Dorsolateral prefrontal cortex (tissue), 122 donors: ENCODE measurements at places on chromosomes 2 and 18.

DNA sequence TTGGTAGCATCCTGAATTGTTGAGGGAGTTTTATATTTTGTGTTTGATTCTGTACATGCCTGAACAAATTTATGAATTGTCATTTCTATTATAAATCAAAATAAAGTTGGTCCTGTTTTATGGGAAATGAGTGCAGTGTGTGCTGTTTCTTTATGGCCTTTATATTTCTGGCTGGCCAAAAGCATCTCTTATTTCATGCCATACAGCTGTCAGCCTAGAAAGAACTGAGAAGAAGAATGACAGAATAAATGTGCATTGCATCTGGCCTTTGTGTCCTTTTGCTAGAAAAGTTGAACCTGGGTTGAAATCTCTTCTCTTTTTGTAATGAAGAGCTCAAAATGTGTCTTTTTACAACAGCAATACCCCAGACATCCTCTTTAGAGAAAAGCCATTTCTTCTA is 474.7 kb upstream of the LRATD1 start:
- no peak for DNase-seq

GRCh38 chr2:238290091-238290509 is 1.7 kb upstream of the PER2 start:
- peak; percentile 55 for DNase-seq

DNA sequence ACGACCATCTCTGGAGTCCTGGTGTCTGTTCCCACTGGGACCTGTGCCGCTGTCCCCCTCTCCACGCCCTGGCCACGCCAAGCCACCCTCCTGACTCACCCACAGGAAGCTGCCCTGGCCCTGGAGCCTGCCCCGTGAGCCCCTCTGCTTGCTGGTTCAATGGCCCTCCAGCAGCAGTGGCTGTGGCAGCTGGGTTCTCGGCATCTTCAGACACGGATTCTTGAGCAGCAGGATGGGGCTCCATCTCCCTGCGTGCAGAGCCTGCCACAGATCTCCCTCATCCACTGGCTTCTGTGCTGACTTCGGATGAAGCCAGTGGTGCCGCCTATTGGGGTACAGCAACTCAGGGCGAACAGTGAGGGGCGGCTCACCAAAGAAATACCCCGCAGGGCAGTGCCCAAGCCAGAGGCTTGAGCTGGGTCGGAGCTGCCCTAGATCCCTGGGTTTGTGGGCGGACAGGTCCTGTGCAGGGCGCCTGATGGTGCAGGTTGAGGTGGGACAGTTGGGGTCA is 14.0 kb downstream of the CAPN10 start:
- no peak for DNase-seq

DNA sequence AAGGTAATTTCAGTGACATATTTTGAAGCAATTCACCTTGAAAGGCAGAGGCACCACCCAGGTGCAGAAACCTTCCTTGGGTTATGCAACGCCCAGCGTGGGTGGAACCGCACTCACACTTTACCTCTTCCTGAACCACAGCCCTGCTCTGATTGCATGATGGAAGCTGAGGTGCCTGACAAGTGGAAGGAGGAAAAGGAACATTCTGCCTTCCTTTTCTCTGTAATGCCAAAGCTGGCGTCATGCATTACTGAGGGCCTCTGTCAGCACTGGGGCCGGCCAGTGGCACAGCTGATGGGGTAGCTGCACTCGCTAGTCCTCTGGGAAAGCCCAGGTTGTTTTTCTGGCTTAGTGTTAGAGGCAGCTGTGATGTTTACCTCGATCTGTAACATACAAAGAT is 266.5 kb downstream of the NEDD4L start:
- no peak for DNase-seq

GRCh38 chr18:48955830-48956261 is 5.1 kb upstream of the SMAD7 start:
- DNase-seq = no peak

DNA sequence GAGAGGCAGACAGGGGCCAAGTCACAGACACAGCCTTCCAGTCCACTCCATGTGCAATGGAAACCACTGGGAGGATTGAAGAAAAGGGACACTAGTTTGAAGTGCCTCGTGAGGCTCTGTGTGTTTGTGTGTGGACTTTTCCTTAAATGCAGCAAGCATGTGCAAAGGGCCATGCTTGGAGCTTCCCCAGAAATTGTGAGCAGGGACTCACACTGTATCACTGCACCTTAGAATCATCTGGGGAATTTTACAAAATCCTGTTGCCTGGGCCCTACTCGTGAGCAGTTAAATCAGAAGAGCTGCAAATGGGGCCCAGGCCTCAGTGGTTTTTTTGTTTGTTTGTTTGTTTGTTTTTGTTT is 137.8 kb downstream of the TRIM43 start:
- DNase-seq = no peak

- no peak for DNase-seq
These were observed 9.7 kb upstream of the KIF3C start for GRCh38 chr2:25991965-25992364.

- no peak for DNase-seq
These were observed 67.0 kb downstream of the NCAPH start for GRCh38 chr2:96402591-96402990.

- DNase-seq = no peak
These were observed 92.4 kb downstream of the NCK2 start for GRCh38 chr2:105836840-105837692.

GRCh38 chr2:205637320-205637602 is 45.0 kb upstream of the NRP2 start:
- no peak for DNase-seq

DNA sequence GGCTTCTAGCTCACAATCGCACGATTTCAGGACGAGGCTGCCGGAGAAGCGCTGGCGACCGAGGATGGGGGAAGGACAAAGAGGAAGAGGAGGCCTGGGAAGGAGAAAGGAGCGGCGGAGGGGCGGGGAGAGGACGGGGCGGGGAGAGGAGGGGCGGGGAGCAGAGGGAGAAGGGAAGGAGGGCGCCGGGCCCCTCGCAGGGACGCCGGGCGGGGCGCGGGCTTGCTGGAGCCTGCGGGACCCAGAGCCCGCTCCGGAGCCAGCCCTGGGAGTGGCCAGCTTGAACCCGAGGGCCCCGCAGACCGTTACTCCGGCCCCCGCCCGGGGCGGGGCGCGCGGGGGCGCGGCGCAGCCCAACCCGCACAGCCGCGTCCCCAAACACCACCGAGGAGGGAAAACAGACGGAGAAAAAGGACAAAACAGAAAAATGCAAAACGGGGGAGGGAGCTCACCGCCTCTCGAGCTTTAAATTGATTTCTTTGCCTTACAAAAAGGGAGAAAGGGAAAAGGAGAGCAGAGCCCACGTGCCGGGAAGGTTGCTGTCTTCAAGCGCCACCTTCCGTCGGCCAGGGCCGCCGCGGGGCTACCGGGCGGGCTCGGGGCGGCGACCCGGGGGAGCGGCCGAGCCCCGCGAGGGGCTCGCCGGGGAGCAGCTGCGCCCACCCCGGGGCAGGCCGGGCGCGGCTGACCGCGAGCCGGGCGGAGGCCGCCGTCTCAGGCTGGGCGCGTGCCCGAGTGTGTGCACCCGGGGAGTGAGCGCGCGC is 781 bp upstream of the SOX11 start:
- DNase-seq = no peak

- no peak for DNase-seq
These were observed 11.7 kb upstream of the C18orf63 start for GRCh38 chr18:74303936-74304335.

GRCh38 chr2:10220902-10221391 is 81.8 kb upstream of the HPCAL1 start:
- no peak for DNase-seq

GRCh38 chr18:61963705-61964104 is 70.9 kb upstream of the RNF152 start:
- DNase-seq = no peak

DNA sequence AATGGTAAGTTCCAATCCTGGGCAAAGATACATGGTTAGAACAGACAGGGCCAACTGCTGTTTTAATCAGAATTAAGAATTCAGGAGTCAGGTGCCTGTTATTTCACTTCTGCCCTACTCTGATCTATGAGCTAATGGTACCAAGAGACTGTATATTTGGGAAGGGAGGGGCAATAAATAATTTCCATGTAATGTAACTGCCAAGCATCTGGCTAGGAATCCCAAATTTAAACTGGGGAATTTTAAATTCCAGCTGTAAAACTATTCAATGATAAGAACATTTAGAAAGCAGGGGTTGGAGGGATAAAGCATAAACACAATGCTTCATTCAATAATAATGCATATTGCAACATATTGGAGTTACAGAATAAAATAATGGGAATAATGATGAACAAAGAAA is 49.7 kb downstream of the SCN7A start:
- no peak for DNase-seq

DNA sequence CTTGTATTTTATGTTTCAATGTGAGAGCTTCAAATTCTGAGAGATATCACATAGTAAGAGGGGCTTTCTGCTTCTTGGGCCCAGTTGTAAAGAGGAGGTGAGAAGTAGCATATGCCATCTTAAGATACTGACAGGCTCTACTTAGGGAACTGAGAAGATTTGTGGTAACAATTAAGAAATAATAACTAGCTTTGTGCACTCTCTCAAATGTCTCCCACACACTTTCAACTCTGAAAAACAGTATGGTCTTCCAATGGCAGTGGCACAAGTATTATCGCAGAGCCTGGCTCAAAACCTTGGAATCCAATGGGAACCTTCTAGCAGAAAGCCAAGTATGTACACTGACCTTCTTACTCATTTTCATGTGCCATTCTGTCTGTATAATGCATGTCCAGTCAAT is 80.3 kb upstream of the FAM237A start:
- no peak for DNase-seq

DNA sequence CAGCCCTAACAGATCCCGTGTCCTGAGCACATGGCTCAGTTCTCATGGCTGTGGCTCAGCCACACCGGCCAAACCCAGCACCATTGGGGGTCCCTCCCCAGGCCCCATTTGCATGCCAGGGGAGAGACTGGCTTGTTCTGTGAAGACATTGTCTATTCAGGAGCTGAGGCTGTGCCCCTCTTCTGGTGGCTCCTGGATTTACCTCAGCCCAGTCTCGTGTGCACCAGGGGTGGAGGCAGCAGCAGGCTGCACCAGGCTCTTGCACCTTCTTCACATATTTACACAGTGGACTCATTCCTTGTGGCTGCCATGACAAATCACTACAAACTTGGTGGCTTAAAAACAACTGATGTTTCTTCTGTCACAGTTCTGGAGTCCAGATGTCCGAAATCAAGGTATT is 92.4 kb upstream of the ITGA6 start:
- no peak for DNase-seq

GRCh38 chr2:116917196-116917595 is 897.3 kb upstream of the DDX18 start:
- no peak for DNase-seq

DNA sequence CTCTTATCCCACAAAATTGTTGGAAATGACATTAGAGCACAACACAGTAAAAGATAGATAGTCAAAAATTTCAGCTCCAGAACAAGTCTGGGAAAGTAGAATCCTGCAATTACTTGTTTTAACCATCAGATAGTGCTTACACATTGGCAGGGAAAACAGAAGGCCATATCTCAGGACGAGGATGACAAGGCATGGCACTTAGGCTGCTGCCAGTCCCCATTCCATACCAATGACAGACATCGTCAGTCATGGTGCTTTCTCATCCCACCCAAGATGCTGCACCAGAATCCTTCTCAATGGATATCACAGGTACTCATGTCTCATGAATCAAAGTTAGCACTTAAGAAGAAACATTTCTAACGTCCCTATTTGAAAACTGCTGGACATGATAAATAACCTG is 187.3 kb downstream of the NCKAP5 start:
- DNase-seq = no peak

GRCh38 chr2:238886453-238887094 is 38.7 kb downstream of the TWIST2 start:
- DNase-seq = no peak

DNA sequence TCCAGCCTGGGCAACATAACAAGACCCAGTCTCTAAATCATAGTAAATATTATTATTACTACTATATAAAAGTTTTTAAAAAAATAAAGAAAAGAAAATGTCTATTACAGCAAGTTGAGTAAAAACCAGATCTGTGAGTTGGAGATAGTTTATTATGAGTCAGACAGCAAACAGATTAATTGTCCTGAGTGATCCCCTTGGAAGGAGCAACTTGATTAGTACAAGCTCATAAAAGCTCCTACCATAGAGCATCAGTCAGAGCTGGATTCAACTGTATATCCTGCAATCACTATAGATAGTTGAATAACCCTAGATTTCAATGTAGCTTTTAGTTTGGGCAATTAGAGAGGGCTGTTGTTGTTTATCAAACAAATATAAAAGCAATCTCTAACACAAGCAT is 84.1 kb downstream of the TRABD2A start:
- no peak for DNase-seq

DNA sequence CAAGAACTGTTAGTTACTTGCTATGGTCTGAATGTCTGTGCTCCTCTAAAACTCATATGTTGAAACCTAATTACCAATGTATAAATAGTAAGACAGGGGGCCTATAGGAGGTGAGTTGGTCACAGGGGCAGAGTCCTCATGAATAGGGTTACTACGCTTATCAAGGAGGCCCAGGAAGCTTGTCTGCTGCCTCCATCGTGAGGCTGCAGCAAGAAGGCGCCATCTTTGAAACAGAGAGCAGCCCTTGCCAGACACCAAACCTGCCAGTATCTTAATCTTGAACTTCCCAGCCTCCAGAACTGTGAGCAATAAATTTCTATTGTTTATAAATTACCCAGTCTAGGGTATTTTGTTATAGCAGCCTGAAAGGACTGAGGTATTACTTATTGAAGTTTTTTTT is 79.1 kb downstream of the TGIF1 start:
- DNase-seq = no peak

DNA sequence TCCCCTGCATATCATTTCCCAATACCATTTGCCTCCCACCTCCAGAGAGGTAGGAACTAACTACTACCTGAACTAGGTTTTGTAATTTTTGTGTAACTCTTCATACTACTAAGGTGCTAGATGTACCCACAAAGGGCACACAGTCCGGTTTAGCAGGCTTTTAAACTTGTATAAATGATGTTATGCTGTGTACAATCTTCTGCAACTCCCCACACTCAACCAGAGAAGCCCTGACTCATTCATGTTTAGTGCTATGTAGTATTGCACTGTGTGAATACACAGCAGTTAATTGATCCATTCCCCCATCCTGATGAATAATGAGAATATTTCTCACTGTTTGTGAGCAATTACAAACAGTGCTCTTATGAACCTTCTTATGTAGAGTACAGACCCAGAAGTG is 285.6 kb downstream of the SMAD2 start:
- DNase-seq = no peak

GRCh38 chr2:110216803-110217202 is 4.5 kb upstream of the MTLN start:
- no peak for DNase-seq

- DNase-seq = no peak
These were observed 273.7 kb upstream of the PIK3C3 start for GRCh38 chr18:41681138-41681880.

DNA sequence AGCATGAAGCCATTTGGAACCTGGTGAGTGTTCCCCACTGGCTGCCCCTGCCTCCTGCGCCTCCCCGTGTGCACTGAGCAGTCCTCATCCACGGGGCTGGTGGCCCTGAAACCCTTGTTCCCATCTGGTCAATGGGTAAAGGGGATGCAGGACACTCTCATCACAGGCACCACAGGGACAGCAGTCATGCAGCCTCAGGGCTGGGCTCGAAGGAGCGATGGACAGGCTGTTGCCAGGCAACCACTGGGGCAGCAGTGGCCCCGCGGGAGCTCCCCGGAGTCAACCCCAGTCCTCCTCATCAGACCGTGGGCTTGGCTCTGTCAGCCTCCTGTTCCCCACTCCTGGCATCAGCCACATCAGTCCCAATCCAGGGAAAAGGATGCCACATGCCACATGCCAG is 509.5 kb downstream of the EIPR1 start:
- no peak for DNase-seq

GRCh38 chr2:175393851-175394250 is 212.3 kb upstream of the ATP5MC3 start:
- DNase-seq = no peak
